Panc1 (cell line): ENCODE measurements at places on chromosomes 6 and 20.

DNA sequence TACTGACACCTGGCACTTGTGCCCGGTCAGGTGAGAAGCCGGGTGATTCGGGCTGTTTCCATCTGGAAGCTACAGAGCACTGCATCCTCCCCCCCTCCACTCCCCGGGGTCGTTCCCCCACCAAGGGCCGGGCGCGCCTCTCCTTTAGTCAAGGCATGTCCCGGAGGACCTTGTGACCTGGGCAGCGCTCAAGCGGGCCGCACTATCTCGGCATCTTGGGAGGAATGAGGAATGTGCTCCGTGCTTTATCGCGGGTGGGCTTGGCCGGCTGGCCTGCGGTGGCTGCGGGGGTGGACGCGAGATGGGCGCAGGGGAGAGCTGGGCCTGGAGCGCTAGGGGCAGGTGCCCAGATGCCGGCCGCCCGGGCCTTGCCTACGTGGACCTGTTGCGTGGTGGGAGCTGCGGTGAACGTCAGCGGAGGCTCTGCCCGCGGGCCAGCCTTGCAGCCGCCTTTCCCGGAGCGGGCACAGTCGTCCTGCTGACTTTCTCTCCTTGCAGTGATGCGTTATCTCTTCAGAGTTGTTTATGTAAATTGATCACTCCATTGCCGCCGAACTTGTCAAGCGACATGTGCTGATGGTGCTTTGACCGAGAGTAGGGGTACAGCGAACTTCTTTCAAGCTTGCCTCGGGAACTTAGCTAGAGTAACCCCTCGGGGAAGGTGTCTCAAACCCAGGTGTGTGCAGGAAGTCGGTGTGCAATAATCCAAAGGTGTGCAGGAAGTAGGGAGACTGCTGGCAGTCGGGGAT, 1.1 kb downstream of the LRRC1 start:
- no peak for DNase-seq

DNA sequence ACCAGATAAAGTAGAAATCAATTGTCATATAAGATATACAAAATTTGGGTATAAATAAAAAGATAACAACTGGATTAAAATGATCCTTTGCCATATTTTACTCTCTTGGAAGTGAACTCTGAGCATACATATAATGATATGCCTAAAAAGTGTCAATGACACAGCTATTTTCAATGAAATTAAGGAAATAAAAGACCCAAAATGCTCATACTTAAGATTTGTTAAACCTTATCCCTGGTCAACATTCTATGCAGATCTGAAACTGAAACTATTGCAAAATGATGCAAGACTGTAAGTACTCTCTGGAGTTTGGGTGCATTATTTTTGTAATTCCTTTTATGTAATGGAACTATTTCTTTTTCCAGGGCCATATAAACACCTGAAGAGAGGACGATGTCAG, 119.0 kb upstream of the SGK1 start:
- no peak for DNase-seq

DNA sequence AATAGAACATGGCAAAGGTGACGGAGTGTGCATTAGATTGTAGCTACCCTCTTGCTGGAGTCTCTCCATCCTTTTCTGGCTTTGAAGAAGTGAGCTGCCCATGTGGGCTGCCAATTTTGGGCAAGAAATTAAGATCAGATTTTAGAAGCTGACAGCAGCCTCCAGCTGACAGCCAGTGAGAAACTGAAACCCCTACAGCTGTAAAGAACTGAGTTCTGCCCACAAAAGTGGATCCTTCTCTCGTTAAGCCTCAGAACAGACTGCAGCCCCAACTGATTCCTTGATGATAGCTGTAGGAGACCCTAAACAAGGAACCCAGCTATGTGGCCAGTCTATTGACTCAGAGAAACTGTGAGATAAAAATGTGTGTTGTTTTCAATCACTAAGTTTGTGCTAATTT, 134.1 kb downstream of the CD109 start:
- no peak for DNase-seq

GRCh38 chr6:129370268-129370916, 339.6 kb downstream of the ARHGAP18 start:
- DNase-seq = peak; percentile 20

DNA sequence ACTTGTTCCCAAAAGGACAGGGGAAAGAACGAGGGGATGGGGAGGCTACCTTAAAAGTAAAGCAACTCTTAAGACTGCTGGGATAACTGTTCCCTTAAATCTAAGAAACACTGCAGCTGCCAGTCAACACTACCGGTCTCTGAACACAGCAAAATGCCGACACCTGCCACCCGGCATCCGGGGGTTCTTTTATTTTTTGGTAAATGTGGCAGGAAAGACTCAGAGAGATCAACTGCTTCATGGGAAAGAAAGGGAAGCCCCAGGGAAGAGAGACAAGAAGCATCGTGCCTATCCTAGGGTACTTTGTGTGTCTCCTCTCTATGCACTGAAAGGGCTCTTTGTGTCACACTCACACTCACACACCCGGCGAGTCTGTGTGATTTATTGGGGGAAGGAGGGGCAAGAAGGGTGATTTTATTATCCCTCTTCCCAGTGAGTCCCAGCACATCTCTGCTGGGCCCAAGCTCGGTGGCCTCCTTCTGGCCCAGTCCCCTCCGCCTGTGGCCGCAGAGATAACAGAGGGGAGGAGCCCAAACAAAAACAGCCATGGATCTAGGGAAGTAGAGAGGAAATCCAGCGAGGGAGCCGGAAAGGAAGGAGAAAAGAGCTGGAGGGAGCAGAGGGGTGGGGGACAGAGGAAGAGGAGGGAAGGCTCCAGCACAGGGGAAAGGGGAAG, 1.4 kb downstream of the FYN start:
- no peak for DNase-seq

- no peak for DNase-seq
Observed at GRCh38 chr6:127937747-127938146, 36.9 kb upstream of the THEMIS start.

GRCh38 chr6:121849477-121849876, 414.0 kb downstream of the GJA1 start:
- peak; percentile 60 for DNase-seq

GRCh38 chr6:39341937-39342336, 19.4 kb upstream of the KCNK16 start:
- no peak for DNase-seq

GRCh38 chr20:34452281-34452982, 63.8 kb upstream of the DYNLRB1 start:
- no peak for DNase-seq

DNA sequence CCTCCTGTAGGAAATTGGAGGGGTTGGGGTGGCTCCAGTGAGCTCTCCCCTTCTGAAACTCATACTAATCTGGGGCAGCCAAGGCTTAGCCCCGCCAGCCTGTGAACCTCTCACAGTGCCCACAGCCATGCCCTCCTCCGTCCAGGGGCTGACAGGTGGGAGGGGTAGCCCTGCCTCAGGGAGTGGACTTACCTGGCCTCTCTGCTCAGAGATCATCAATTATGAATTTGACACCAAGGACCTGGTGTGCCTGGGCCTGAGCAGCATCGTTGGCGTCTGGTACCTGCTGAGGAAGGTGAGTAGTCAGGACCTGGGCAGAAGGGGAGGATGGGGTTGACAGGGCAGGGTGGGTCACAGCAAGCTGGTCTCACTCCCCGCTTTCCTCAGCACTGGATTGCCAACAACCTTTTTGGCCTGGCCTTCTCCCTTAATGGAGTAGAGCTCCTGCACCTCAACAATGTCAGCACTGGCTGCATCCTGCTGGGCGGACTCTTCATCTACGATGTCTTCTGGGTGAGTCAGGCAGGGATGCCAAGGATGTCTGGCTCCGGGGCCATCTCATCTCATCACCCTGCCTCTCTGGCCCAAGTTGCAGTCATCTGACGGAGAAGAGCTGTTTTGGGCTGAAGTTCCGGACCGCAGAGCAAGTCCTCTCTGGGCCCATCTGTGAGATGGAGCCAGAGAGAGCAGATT, 34.7 kb downstream of the HM13 start:
- DNase-seq = no peak

- peak; percentile 43 for DNase-seq
Observed at GRCh38 chr6:116217069-116217468, 36.8 kb downstream of the TSPYL4 start.

DNA sequence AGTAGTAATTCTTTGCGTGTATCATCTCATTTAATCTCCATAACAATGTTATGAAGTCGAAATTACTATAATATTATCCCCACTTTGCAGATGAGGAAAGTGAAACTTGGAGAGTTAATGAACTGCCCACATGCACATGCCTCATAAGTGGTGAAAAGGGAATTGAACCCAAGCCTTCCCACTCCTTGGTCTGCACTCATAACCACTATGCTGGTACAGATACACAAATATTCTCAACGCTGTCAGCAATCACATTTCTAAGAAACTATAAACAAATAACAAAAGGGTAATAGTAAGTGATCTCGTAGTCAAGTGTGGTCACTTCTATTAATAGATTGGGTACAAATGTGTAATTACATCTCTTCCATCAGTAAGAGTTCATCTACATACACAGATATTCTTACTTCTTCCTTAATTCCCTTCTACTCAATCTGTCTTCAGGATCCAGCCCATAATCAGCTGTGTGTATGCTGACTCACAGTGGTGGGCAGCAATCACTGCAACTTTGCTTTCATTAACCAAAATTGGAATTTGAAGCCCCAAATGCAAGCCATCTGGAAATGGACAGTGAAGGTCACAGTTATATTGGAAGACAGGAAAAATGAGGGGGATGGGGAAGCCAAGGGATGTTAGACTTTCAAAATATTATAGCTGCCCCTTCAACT, 6.6 kb downstream of the PRSS35 start:
- no peak for DNase-seq

DNA sequence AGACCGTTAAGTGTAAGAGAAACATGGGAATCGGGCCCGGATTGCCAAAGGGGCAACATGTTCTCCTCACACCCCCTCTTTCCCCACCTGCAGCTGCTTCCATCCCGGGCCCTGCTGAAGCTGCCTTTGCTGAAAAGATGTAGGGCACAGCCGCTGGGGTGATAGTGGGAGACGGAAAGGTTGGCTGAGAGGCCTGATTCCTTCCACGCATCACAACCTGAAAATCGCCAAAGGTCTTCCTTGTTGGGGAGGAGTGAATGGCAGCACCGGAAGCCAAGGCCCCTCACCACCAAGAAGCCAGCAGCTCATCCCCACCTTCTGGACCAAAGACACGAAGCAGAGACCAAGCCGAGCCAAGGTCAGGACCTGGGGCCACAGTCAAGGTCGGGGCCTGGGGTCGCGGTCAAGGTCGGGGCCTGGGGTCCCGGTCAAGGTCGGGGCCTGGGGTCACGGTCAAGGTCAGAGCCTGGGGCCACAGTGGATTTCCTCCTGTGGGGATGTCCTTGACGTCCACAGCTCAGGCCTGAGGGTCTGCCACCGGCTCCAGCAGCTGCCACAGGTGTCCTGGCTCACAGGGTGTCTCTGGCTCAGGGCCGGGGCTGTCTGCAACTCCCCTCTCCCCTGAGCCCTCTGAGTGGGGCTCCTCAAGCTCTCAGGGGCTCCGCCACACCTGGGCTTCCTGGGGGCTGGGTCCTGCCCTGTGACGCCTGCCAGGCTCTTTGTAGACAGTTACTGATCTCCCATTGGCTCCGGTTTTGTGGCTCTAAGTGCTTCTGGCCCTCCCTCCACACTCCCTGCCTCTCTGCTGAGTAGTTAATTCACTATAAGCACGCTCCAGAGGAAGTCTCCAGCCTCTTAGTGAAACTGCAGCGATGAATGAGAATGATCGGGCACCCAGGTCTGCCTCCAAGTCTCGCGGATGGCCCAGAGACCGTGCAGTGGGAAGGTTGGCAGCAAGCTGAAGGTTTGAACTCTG, 5.5 kb upstream of the CHRNA4 start:
- DNase-seq = no peak

GRCh38 chr6:90083891-90084290, 189.6 kb downstream of the GJA10 start:
- no peak for DNase-seq

- DNase-seq = no peak
Observed at GRCh38 chr6:48135323-48136084, 24.5 kb upstream of the PTCHD4 start.

DNA sequence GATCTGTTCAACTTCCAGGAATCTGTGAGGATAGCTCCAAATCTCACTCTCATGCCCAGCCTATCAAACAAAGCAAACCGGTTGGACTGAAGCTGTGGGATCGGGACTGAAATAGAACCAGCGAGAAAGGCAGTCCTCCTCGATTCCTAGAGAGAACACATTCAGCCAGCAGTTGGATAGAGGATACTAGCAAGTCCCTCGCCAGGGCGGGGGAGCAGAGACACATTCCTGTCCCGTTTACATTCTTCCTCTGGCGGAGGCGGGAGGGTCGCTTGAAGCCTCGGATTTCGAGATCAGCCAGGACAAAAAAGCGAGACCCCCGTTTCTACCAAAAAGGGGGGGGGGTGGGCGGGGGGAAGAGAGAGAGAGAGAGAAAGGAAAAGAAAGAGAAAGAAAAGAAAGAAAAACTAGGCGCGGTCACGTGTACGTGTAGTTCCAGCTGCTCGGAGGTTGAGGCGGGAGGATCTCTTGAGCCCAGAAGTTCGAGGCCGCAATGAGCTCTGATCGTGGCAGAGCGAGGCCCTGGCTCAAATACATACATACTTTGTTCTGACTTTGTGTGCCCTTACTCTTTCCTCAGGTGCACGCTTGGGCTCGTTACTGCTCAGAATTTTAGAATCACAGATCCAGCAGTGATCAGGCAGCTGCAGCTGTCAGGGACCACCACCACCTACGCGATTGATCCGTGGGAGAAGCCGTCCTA, 19.5 kb downstream of the ZNF311 start:
- peak; percentile 97 for DNase-seq

DNA sequence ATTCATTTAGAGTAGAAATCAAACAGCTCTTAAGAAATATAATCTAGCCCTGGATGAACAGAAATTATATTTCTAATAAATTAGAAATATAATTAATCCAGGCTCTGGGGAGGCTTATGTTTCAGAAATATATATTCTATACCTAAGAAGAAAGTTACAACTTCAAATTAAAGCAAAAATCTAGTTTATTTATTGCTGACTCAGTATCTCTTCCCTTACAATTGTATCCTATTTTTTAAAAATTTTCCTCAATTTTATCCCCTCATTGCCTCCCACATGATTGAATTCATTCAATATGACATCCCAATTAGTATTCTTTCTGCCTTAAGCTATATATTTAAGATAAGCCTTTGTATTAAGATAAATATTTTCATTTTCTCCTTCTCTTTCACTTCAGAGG, 71.4 kb downstream of the HS3ST5 start:
- no peak for DNase-seq

DNA sequence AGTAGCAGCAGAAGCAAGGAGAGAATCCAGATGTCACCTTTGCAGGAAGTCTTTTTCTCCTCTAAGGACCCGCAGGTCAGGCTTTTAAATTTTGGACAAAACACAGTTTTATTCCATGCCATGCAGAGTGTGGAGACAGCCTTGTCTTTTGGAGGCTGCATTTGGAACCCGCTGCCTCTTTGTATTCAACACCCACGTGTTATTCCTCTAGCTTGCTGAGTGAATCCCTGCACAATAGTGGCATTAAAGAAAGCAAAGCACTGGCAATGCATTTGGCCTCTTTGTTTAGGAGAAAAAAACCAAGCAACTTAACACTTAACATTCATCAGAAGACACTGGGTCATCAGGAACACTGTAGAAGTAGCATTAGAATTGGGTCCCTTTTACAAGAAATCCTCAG, 43.5 kb downstream of the TFAP2B start:
- DNase-seq = no peak

DNA sequence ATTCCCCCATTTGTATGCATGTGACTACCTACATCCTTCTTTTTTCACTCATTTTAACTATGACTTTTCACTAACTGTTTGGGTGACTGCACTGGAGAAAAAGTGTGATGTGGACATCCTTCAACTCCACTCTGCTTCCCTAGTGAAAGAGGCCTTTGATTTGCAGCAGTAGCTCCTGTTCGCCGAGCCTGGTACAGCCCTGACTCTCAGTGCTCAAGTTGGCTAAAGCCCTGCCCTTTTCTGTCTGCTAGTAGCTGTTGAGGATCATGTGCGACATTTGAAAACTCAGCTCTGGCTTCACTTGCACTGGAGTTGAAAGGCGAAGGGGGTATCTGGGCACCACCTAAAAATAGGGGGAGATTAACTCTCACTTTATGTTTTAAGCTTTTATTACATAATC, 42.1 kb downstream of the DAAM2 start:
- DNase-seq = no peak
